ENCODE measurements at places on chromosomes 1 and 21. TPM values are rescaled to one million over a fixed set of nuclear protein-coding genes. Genes with fewer than 3 reads are reported as not detected.

The UTS2 gene
- total RNA-seq, result not detected

The STUM gene
- total RNA-seq, result 11.0 TPM

The VANGL1 gene
- total RNA-seq, result 4.6 TPM

The CD101 gene
- 3.2 TPM for total RNA-seq

The PADI4 gene
- not detected for total RNA-seq

Data from glutamatergic neuron (in vitro differentiated cells).